ENCODE measurements at places on chromosomes 16 and 17.

DNA sequence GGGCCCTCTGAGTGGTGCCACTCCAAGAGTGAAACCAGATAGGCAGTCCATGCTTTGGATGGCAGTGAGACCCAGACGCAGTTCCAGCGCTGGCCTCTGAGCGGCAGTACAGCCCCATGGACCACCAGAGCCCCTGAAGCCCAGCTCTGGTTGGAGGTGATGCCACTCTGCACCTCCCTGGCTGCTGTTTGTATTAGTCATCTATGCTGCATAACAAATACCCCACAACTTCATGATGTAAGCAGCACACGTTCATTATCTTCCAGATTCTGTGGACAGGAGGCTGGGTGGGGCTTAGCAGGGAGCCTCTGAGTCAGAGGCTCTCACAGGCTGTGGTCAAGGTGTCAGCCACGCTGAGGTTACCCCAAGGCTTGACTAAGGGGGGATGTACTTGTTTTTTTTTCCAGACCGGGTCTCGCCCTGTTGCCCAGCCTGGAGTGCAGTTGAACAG lies 5.1 kb upstream of the NME4 start:
- no peak for DNase-seq

DNA sequence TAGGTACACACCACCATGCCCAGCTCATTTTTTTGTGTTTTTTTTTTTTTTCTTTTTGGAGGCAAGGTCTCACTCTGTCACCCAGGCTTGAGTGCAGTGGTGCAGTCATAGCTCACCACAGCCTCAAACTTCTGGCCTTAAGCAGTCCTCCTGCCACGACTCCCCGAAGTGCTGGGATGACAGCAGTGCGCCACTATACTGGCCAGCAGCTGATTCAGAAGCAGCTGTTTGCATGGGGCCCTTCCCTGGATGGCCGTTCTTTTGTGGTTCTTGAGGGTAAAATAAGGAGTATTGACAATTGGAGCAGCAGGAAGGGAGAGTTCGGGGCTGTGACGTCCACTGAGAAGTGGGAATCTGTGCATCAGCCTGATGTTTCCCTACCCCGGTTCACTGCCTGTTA lies 41.6 kb downstream of the KIAA0513 start:
- no peak for DNase-seq

- DNase-seq = no peak
Observed at GRCh38 chr17:66717641-66718058, 117.3 kb upstream of the CACNG5 start.

- no peak for DNase-seq
Observed at GRCh38 chr16:81143921-81144471, 47.8 kb upstream of the GCSH start.

- no peak for DNase-seq
Observed at GRCh38 chr16:11076259-11077018, 132.1 kb downstream of the CLEC16A start.

- DNase-seq = no peak
Observed at GRCh38 chr17:1089915-1090314, 89.9 kb downstream of the ABR start.

DNA sequence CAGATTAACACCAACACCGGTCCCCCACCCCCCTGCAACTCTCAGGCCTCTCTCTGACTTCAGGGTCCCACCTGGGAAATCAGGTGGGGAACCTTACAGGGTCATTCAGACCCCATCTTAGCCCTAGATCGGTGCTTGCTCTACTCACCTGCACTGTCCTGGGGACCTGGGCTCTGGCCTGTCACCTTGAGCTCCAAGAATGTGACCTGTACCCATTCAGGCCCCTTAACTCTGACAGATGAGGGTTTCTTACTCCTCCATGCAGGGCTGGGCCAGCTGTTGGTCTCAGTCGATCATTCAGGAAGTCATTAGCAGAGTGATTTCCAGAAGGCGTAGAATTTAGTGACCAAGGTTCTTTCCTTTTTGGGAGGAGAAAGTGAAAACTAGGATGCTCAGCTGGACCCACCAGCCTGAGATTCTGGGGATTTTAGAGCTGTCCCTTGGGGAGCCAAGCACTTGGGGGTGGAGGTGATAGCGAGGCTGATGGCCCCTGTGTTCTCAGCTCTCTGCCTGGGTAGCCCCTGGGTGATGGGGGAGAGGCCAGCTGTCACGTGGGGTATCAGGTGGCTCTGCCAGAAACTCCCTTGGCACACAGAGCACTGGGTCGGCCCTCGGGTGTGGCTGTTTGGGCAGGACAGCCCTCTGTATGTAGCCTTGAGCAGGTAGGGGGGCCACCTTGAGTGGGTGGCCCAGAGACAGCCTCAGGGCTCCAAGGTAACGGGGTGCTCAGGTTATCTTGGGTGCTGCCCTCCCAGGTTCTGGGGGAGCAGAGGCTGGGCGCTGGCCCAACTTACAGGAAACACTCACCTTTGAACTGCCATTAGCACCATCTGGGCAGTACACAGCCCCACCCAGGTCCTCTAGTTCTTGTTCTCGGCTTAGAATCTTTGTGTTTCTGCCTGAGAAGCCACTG lies 724 bp downstream of the MVP start:
- DNase-seq = no peak

- DNase-seq = no peak
Observed at GRCh38 chr17:75836605-75837004, 7.6 kb downstream of the UNC13D start.

DNA sequence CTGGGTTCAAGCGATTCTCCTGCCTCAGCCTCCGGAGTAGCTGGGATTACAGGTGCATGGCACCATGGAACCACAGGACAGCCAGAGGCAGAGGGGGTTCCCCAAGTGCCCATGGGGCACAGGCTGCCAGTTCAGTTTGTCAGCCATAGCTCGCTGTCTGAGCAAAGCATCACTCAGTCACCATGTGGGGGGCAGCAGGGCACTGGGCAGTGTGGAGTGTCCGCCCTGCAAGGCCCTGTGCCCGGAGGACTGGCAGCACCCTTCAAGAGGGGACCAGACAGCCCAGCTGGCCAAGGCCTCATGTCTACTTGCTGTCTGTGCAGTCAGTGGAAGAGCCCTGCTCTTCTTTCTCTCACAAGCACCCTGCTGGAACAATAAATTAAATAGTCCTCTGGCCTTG lies 6.4 kb downstream of the ALYREF start:
- no peak for DNase-seq

DNA sequence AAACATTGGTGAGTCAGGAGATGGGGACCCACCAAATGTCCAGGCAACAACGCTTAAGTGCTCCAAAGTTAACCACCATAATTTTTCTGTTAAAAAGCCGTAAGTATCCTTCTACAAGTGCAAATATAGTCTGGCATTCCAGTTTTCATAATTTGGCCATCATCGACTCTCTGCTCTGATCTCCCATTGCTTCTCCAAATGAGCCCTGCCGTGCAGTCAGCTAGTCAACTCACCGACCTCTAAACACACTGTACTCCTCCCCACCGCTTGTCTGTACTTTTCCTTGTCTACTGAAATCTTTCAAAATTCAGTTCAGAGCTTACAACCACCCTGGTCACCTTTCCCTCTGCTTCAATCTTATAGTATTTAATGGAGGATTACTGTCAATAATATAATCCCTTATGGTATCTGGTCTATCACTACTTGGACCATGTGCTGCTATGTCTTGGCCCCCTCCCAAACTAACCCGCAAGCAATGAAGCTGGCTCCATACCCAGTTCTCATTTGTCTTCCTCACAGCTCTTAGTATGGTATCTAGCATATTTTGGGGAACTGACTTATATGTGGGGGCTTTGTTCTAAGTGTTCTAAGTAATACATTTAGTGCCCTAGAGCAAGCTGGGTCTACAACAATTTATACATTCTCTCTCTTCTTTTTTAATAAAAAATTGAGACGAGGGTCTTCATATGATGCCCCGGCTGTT lies 52.7 kb upstream of the SLC25A19 start:
- DNase-seq = no peak

DNA sequence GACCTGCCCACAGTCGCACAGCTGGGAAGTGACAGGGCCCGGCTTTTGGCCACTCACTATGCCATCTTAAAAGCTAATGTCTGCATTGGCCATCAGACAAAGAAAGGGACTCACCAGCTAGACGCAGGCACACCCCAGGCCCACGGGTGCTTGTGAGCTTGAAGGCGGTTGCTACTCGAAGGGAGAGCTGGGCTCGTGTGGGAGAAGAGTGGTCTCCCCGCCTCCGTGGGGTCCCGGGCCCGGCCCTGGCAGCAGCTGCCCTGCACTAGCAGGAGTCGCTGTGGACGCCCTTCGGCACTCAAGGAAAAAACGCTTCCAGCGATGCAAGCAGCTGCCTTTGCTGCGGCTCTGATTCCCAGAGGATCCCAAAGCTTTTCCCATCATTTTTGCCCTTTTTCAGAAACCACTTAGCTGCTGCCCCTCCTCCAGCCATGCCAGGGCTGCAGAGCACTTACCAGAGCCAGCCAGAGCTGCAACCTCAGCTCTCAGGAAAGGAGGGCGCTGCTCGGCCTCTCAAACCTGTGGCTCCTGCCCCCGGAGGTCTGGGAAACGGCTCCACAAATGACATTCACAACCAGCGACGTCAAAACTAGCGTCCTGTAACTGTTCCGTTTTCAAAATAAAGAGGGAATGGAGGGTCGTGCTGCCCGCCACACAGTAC lies 12.3 kb downstream of the TRPV1 start:
- no peak for DNase-seq

- no peak for DNase-seq
Observed at GRCh38 chr17:28719021-28719433, 758 bp upstream of the RPL23A start.

DNA sequence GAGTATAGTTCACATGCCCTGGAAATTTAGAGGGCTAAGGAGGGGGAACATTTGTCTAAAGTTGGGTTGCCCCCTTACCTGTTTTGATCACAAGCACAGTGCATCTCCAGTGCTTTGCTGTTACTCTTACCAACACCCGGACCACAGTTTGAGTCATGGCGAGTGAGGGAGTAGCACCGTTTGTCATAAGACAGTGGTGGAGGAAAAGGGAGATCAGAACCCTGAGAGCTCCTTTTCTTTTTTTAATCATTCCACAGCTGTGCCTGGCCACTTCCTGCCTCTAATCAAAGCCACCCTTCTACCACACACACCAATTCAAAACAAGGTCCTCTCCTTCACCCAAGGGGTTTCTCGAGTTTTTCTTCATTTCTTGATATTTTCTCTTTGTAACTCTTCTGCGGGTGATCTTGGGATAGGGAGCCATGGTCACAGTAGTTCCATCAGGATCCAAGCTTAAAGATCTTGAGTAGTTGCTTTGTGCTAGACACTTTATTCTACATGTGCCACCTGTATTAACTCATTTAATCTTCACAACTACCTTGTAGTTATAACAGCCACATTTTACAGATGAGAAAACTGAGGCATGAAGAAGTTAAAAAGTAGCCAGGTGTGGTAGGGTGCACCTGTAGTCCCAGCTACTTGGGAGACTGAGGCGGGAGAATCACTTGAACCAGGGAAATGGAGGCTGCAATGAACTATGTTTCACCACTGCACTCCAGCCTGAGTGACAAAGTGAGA lies 5.0 kb upstream of the MYL4 start:
- no peak for DNase-seq

- no peak for DNase-seq
Observed at GRCh38 chr17:50272711-50273653, 1.3 kb upstream of the TMEM92 start.

GRCh38 chr17:55430541-55431288 lies 9.1 kb upstream of the MMD start:
- DNase-seq = no peak

GRCh38 chr16:88634141-88634993 lies 4.0 kb upstream of the IL17C start:
- no peak for DNase-seq

DNA sequence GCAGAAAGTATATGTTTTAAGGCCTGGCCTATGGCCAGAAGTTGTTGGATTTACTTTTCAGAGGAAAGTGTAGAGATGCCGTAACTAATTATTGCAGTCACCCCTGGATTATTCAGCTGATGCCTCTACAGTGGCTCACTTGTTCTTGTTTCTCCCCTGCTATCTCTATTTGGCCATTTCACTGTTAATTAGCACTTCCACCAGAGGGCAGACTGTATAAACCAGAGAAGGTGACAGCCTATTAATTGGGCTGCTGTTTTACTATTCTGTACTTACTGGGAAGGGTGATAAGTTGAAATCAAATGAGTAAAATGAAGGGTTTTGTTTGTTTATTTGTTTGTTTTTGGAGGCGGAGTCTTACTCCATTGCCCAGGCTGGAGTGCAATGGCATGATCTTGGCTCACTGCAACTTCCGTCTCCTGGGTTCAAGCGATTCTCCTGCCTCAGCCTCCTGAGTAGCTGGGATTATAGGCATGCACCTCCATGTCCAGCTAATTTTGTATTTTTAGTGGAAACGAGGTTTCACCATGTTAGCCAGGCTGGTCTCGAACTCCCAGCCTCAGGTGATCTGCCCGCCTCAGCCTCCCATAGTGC lies 66.0 kb downstream of the CDK12 start:
- DNase-seq = no peak

- no peak for DNase-seq
Observed at GRCh38 chr17:61793565-61793964, 69.8 kb downstream of the BRIP1 start.

GRCh38 chr16:82199209-82199608 lies 29.2 kb upstream of the MPHOSPH6 start:
- DNase-seq = no peak

- DNase-seq = no peak
Observed at GRCh38 chr17:77727037-77727615, 231.4 kb upstream of the TNRC6C start.

- DNase-seq = no peak
Observed at GRCh38 chr16:53100131-53100748, 45.4 kb downstream of the CHD9 start.

DNA sequence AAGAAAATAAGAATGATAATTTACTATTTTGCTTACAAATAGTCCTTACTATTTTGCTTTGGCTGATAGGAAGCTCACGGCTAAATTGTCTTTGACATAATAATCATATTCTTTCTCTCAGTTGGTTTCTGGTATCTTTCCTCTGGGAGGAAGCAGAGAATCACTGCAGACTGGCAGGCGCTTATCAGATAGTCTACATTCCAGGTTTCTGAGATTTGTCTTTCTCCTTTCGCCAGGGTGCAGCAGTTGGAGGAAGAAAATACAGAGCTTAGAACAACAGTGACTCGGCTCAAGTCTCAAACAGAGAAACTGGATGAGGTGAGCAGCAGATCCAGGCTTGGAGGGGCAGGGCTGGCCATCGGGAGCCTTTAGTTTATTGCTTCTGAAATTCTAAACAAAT lies 136.1 kb downstream of the RAB11FIP4 start:
- no peak for DNase-seq

GRCh38 chr16:67549240-67549639 lies 13.1 kb upstream of the CTCF start:
- no peak for DNase-seq

GRCh38 chr17:67364847-67365737 lies 1.3 kb downstream of the PSMD12 start:
- DNase-seq = no peak

GRCh38 chr16:87353613-87354012 lies 30.0 kb downstream of the FBXO31 start:
- no peak for DNase-seq

Data from fibroblast of skin of left quadriceps (primary cell).